ENCODE measurements at places on chromosomes 1 and 21.

- no peak for DNase-seq
Observed at GRCh38 chr1:245561665-245562234, 407.0 kb downstream of the KIF26B start.

- no peak for DNase-seq
Observed at GRCh38 chr1:192984080-192984479, 75.1 kb downstream of the UCHL5 start.

GRCh38 chr1:185322636-185323035, 5.6 kb upstream of the IVNS1ABP start:
- no peak for DNase-seq

DNA sequence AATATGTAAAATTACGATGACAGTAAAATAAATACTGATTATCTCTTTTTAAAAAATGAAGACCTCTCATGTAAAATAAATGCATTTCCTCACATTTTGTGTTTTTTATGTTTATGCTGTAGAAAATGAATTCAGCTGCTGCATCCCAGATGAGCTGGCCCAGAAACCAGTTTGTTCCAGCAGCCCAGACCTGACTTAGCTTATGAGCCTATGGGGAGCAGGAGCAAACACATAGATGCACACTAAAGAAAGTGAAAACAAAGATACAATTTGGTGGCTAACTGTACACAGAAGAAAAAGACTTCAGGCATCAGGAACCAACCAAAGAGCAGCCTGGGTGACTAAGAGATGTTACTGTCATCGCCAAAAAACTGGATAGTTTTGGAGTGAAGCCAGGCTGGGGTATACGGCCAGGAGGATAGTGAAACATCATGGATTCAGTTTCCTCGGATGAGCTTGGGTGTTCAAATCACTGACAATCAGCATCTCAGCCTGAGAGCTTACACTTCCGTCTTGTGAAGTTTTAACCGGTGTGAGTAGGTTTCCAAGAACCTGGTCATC, 113.9 kb upstream of the BACE2 start:
- DNase-seq, result no peak

DNA sequence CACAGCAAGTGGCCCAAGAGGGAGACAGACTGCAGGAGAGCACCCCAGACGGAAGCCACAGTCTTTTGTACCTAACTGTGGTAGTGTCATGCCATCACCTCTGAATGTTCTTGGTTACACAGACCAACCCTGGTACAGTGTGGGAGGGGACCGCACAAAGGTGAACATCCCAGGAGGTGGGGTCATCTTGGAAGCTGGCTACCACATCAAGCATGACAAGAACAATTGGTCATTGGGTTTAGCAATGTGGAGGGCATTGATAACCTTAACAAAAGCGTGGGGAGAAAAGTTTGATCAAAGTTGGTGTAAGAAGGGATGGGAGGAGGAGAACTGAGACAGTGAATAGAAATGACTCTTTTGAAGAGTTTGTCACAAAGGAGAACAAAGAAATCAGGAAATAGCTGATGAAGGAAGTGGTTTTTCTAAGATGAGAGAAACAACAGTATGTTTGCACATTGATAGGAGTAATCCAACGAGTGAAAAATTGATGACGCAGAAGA, 87.1 kb upstream of the CACNA1E start:
- no peak for DNase-seq

All from NCI-H1436 (cell line).